Kidney (tissue), 22 donors: ENCODE measurements at places on chromosomes 4 and X. TPM values are rescaled to one million over a fixed set of nuclear protein-coding genes. Genes with fewer than 3 reads are reported as not detected.

DNA sequence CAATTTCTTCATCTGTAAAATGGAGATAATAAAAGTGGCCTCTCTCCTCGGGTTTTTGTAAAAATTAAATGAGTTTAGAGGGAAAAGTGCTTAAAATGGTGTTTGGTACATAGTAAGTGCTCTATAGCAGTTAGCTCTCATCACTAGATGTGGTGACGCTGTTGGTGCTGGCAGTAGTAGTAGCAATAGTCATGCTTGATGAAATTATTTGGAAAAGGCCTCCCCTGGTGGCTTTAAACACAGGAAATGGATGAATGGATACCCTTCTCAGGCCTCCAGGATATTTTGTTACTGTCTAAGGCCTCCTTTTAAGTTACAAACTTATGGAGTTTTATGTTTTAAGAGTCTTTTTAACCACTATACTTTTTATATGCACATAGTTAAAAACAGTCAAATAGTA, 142.9 kb downstream of the CBR4 start:
- H3K27ac ChIP-seq, result no peak overlapping the region
- H3K36me3 ChIP-seq, result peaks cover 2% of the 10 kb centered on the region
- H3K4me1 ChIP-seq, result no peaks in the 10 kb centered on the region
- DNase-seq, result no peak
- no peak overlapping the region for H3K4me3 ChIP-seq

- H3K4me1 ChIP-seq, result no peaks in the 10 kb centered on the region
- H3K27ac ChIP-seq, result no peak overlapping the region
- DNase-seq, result no peak
- no peaks in the 10 kb centered on the region for H3K36me3 ChIP-seq
- H3K4me3 ChIP-seq, result no peak overlapping the region
These were observed 29.6 kb downstream of the TRIM2 start for GRCh38 chr4:153233761-153234371.

- H3K4me3 ChIP-seq, result no peak overlapping the region
- no peaks in the 10 kb centered on the region for H3K36me3 ChIP-seq
- H3K27ac ChIP-seq, result no peak overlapping the region
- no peaks in the 10 kb centered on the region for H3K27me3 ChIP-seq
- no peaks in the 10 kb centered on the region for H3K4me1 ChIP-seq
- DNase-seq, result no peak
These were observed 97.9 kb downstream of the NEUROG2 start for GRCh38 chr4:112418092-112418491.

GRCh38 chr4:8385106-8385505, 55.4 kb downstream of the ACOX3 start:
- H3K27ac ChIP-seq, result no peak overlapping the region
- H3K4me3 ChIP-seq, result no peak overlapping the region
- H3K36me3 ChIP-seq, result peaks cover 12% of the 10 kb centered on the region

DNA sequence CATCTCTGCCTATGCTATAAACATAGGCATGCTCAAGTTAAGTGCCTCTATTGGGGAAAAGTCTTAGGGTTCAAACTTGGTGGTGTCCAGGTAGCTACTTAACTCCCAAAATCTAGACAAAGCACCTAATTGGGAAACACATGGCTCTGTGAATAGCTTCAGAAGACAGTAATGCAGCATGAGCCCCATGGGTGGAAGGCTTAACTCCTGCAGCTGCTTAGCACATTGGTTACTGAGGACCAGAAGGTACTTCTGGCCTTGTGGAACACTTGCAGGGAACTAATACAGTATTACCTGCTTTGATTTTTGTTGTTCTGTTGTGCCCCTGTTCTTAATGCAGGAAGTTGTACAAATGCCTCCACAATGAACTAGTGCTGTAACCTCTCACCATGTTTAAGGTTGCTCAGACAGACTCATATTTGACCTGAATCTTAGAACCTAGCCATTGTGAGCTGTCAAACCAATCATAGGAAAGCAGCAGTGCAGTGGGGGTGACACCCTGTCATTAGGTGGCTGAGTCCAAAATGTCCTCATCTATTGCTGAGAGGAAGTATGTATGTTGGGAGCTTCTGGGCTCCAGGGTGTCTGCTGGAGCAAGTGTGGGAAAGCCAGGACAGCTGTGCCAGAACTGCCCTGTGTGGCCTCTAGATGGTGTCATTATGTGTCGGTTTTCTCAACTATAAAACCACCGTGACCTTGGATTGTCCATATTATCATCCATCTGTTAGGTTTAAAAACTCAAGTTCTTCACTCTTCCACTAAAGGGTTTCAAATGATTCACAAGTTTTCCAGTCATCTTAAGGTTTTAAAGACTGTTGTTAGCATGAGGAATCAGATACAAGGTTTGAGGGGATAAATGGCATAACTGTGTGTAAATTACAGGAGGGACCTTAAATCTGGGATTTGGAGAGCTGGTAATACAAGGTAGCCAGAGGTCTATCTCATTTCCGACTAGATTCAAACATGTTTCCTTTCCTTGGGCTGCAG, 69.9 kb upstream of the WDR1 start:
- H3K36me3 ChIP-seq, result no peaks in the 10 kb centered on the region
- no peak overlapping the region for H3K27ac ChIP-seq
- no peak overlapping the region for H3K4me3 ChIP-seq
- no peaks in the 10 kb centered on the region for H3K4me1 ChIP-seq
- DNase-seq, result no peak

- H3K27me3 ChIP-seq, result no peaks in the 10 kb centered on the region
- H3K36me3 ChIP-seq, result no peaks in the 10 kb centered on the region
- H3K27ac ChIP-seq, result no peak overlapping the region
- no peak for DNase-seq
- H3K4me1 ChIP-seq, result no peaks in the 10 kb centered on the region
These were observed 22.9 kb upstream of the CPE start for GRCh38 chr4:165355900-165356300.

DNA sequence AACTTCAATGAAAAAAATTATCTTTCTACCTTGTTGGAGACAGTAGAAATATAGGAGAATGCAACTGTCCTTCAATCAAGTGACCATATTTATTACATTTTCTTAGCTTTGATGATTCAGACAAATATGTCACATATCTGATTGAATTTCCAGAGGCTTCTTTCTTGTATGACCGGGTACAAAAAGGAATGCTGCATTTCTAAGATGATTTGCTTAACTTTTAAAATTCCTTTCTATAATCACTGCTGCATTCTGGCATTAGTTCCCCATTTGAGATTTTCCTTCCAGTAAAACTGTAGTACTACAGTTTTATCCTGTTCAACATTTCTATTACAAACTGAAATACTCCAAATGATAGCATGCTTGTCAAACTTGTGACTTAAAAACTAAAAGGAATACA, 5.2 kb downstream of the MFSD8 start:
- no peak overlapping the region for H3K27ac ChIP-seq
- H3K36me3 ChIP-seq, result no peaks in the 10 kb centered on the region
- H3K4me1 ChIP-seq, result no peaks in the 10 kb centered on the region
- H3K4me3 ChIP-seq, result no peak overlapping the region
- H3K27me3 ChIP-seq, result no peaks in the 10 kb centered on the region
- DNase-seq, result no peak

DNA sequence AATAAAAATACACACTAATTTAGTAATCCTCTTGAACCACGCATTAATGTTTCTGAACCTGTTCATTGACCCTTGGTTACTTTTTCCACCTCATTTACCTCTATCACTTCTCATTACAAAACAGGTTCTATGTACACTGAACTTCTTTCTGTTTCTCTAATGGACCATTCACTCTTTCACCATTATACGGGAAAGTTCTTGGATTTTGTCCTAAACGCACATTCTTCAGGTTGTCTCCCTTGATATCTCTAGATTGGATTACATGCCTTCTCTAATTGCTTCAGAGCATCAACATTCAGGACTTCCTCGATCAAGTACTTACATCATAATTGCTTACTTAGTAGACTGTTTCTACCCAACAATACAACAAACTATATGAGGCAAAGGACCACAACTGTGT, 359.4 kb upstream of the FSTL5 start:
- no peaks in the 10 kb centered on the region for H3K36me3 ChIP-seq
- H3K4me3 ChIP-seq, result no peak overlapping the region
- no peak for DNase-seq
- H3K4me1 ChIP-seq, result no peaks in the 10 kb centered on the region
- H3K27ac ChIP-seq, result no peak overlapping the region

The RASSF6 gene
- total RNA-seq, result 8.8 TPM

GRCh38 chr4:89535251-89535650, 227.7 kb upstream of the GPRIN3 start:
- no peaks in the 10 kb centered on the region for H3K27me3 ChIP-seq
- no peak overlapping the region for H3K4me3 ChIP-seq
- DNase-seq, result no peak
- H3K36me3 ChIP-seq, result no peaks in the 10 kb centered on the region
- H3K27ac ChIP-seq, result no peak overlapping the region

- H3K4me3 ChIP-seq, result no peak overlapping the region
- no peak for DNase-seq
- no peaks in the 10 kb centered on the region for H3K27me3 ChIP-seq
- no peak overlapping the region for H3K27ac ChIP-seq
- no peaks in the 10 kb centered on the region for H3K36me3 ChIP-seq
- no peaks in the 10 kb centered on the region for H3K4me1 ChIP-seq
These were observed 37.8 kb downstream of the PJA1 start for GRCh38 chrX:69127466-69127865.

The TEX11 gene
- total RNA-seq, result 0.28 TPM

The WAS gene
- total RNA-seq, result 14.2 TPM

DNA sequence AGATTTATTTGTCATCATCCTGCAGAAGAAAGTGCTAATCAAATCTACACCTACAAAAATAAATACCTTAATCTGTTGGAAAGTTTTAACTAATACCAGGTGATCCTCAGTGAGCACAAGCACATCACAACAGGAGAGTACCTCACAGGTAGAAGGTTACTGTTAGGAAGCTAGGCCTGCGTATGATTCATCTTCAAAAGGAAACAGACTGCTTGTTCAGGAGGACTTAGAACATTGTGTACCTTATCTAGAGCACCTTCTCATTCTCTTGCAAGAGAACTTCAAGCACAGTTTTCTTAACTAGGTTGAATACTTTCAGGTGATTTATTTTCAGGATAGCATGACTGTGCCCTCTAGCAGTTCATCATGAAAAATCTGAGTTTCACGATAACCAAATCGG, 54.2 kb downstream of the MND1 start:
- H3K27ac ChIP-seq, result no peak overlapping the region
- DNase-seq, result no peak
- H3K36me3 ChIP-seq, result no peaks in the 10 kb centered on the region
- no peaks in the 10 kb centered on the region for H3K4me1 ChIP-seq
- H3K4me3 ChIP-seq, result no peak overlapping the region
- H3K27me3 ChIP-seq, result no peaks in the 10 kb centered on the region

The UPF3B gene
- total RNA-seq, result 6.0 TPM

- H3K4me1 ChIP-seq, result no peaks in the 10 kb centered on the region
- H3K4me3 ChIP-seq, result no peak overlapping the region
- DNase-seq, result no peak
- no peak overlapping the region for H3K27ac ChIP-seq
- H3K27me3 ChIP-seq, result peaks cover 4% of the 10 kb centered on the region
- H3K36me3 ChIP-seq, result no peaks in the 10 kb centered on the region
These were observed 41.7 kb upstream of the FRMD7 start for GRCh38 chrX:132169554-132169953.

DNA sequence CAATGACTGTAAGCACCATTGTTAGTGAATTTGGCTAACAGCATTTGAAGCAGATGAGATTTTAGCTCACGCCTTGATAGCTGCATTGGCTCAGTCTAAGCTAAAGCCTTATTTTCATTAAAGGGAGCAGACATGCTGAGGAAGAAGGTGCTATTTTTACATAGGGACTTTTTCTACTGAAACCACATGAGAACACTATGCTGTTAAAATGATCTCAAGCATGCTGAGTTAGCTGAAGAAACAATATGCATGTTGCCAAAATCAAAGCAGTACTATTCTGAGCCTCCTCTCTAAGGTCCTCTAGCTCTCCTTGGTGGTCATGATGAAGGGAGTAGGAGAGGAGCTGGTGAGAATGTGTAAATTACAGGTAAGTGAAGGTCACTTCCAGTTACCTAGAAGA, 134.4 kb upstream of the JADE1 start:
- no peak for DNase-seq
- H3K27ac ChIP-seq, result no peak overlapping the region
- H3K27me3 ChIP-seq, result no peaks in the 10 kb centered on the region

DNA sequence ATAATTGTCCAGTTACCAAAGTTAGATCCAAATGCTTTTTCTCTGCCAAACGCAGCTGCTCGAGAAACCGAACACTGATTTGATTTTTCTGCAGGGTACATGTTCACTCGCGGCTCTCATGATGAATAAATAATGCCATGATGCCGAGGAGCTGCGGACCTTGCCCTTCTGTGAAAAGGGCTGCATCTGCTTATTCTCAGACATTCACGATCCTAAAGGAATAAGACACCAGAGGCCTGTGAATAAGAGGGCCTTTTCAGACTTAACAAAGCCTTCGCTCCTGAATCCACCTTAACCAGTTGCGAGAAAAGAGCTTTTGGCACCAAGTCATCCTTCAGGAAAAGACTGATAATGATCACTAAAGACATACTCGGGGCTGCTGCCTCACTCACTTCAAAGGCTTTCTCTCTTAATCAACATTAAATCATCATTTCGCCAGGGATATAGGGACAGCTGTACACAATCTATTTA, 147.5 kb downstream of the FBXO8 start:
- no peaks in the 10 kb centered on the region for H3K36me3 ChIP-seq
- H3K27me3 ChIP-seq, result no peaks in the 10 kb centered on the region
- no peak overlapping the region for H3K4me3 ChIP-seq
- no peak overlapping the region for H3K27ac ChIP-seq
- DNase-seq, result no peak

- H3K27me3 ChIP-seq, result no peaks in the 10 kb centered on the region
- H3K4me1 ChIP-seq, result peaks cover 4% of the 10 kb centered on the region
- no peak for DNase-seq
- no peak overlapping the region for H3K27ac ChIP-seq
- no peaks in the 10 kb centered on the region for H3K36me3 ChIP-seq
- no peak overlapping the region for H3K4me3 ChIP-seq
These were observed 500.0 kb downstream of the SPRY1 start for GRCh38 chr4:123896446-123897071.

GRCh38 chrX:45668686-45669443, 468.2 kb upstream of the DIPK2B start:
- no peak for DNase-seq
- H3K4me1 ChIP-seq, result no peaks in the 10 kb centered on the region
- no peaks in the 10 kb centered on the region for H3K27me3 ChIP-seq
- no peak overlapping the region for H3K4me3 ChIP-seq
- H3K27ac ChIP-seq, result no peak overlapping the region

The APELA gene
- total RNA-seq, result 0.25 TPM

The RHOXF2 gene
- not detected for total RNA-seq

- peak; percentile 3 for DNase-seq
- no peak overlapping the region for H3K4me3 ChIP-seq
- H3K36me3 ChIP-seq, result no peaks in the 10 kb centered on the region
- no peaks in the 10 kb centered on the region for H3K4me1 ChIP-seq
- H3K27me3 ChIP-seq, result no peaks in the 10 kb centered on the region
These were observed 124.8 kb downstream of the HMX1 start for GRCh38 chr4:8746523-8747466.

GRCh38 chrX:32480019-32480418, 731.3 kb downstream of the DMD start:
- no peak overlapping the region for H3K27ac ChIP-seq
- no peak overlapping the region for H3K4me3 ChIP-seq
- no peaks in the 10 kb centered on the region for H3K36me3 ChIP-seq
- no peaks in the 10 kb centered on the region for H3K27me3 ChIP-seq
- H3K4me1 ChIP-seq, result no peaks in the 10 kb centered on the region

GRCh38 chrX:10851809-10852208, 231.4 kb upstream of the MID1 start:
- H3K27me3 ChIP-seq, result no peaks in the 10 kb centered on the region
- H3K27ac ChIP-seq, result no peak overlapping the region
- no peak overlapping the region for H3K4me3 ChIP-seq
- DNase-seq, result no peak

GRCh38 chr4:83272900-83273299, 11.7 kb downstream of the COQ2 start:
- H3K27ac ChIP-seq, result no peak overlapping the region
- no peaks in the 10 kb centered on the region for H3K4me1 ChIP-seq
- DNase-seq, result no peak
- peaks cover 6% of the 10 kb centered on the region for H3K36me3 ChIP-seq
- no peaks in the 10 kb centered on the region for H3K27me3 ChIP-seq
